ENCODE measurements at places on chromosomes 7 and 10. TPM values are rescaled to one million over a fixed set of nuclear protein-coding genes. Genes with fewer than 3 reads are reported as not detected.

GRCh38 chr10:35307297-35307696 is 29.0 kb upstream of the CCNY start:
- DNase-seq = no peak

DNA sequence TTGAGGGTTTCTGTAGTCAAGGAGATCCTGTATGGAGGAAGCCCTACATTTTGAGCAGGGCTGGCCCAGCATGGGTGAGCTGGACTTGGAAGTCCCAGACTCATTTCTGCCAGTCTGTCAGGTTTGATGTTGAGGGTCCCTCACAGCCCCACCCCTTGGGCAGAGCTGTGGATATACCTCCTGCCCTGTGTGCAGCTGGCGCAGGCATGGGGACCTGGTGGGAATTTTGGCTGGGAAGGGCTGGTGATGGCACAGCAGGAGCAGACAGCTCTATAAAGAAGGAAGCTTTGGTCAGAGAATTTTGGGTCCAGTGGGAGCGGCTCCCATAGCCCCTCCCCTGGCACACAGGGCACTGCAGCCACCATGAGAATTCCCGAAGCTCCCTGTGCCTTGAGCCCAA is 482.6 kb downstream of the RPS24 start:
- no peak for DNase-seq

- no peak for DNase-seq
Measured at GRCh38 chr7:94949532-94949931, 42.1 kb downstream of the PPP1R9A start.

- DNase-seq = no peak
Measured at GRCh38 chr10:74445493-74445892, 294.5 kb downstream of the ADK start.

DNA sequence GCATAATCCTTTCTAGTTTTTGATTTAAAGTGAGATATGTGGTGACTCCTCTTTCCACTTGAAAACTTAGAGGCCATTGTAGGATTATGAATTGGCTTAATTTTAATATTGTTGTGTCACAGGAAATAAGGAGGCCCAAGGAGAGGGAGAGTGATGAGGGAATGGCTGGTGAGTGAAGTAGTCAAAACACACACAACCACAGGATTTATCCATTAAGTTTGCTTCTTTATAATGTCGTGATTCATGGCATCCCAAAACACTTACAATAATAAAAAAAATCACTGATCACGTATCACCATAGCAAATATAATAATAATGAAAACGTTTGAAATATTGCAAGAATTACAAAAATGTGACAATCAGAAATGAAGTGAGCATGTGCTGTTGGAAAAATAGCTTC is 1215.5 kb upstream of the LRRTM3 start:
- DNase-seq = no peak

DNA sequence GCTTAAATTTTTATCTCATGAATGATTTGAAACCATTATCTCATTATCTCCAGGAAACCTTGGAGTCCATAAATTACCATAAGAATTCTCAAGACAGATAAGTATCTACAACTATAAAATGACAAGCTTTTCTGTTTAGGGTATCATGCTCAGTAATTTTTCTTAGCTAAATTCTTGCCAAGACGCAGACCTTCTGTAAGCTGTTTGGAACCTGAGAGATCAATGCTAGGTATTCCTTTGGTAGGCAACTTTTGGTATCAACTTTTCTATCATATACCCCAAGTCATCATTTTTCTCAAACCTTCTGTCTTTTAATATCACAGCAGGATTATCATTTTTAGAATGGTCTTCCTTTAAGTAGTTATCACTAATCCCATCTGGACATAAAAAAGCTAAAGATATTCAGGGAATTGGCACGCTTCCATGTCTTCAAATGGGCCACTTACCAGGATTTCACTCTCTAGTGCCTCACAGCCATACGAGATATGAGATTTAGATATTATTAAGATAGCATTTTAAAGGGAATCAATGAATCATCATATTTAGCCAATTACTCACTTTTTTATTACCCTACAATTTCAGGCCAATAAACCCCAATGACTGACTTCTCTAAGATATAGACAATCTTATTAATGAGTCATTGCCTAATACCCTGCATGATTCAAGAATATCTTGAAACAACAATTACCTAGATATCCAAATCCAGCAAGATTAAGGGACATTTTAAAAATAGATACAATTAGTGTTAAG is 544.1 kb downstream of the HTR7 start:
- DNase-seq = no peak

DNA sequence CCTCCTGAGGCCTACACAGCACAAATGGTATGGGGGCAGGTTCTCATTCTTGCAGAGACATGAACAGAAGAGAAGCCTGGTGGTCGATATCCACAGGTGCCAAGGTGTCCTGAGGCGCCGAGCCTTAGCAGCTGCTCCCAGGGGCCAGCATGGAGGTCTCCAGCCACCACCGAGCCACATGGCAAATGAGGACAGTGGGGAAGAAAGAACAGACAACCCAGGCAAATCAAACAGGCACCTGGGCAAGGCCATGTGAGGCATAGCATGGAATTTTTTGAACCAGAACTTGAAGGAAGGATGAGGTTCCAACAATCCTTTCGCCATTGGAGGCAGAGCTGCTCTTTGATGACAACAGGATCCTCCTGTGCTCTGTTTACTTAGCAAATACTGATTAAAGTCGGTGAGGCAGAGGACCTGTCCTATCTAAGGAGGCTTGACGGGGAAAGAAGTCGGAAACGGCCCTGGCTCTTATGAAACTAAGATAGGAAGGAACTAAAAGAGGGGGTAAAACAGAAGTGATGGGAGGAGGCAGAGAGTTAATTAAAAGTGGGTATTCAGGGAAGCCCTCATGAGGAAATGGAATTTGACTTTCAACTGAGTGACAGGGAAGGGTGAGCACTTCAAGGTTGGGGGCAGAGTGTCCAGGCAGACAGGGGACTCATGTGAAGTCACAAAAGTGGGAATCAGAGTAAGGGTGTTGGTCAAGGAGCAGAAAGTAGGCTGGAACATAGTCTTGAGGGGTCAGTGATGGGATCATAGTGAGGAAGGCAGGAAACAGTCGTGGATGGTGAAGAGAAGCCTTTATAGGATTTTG is 8.6 kb upstream of the CALML3 start:
- DNase-seq = no peak

DNA sequence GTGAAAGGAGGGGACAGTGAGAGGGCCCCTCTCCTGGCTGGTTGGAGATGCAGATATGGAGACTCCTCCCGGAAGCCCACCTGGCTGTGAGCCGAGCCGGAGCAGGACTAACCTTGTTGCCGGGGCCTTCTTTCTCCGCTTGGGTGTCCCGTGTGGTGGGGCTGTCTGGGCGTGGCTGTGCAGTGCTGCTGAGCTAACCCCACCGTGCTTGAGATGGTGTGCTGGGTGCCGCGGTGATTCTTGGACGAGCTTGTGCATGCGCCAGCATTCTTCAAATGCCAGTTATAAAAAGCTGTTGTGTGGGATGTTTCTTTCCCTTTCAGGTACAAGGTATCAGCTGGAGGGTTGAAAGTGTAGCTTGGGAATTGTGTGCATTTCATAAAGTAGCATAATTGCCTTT is 48.8 kb downstream of the DAGLB start:
- no peak for DNase-seq

- no peak for DNase-seq
Measured at GRCh38 chr10:102398172-102399020, 2.9 kb downstream of the NFKB2 start.

The STMP1 gene
- total RNA-seq = 18.7 TPM

The THSD7A gene
- total RNA-seq = 0.45 TPM

Measured in SK-MEL-5 (cell line).